NCI-H345 (cell line): ENCODE measurements at places on chromosomes 2 and 18.

GRCh38 chr2:232113821-232114220 is 152.3 kb downstream of the DIS3L2 start:
- DNase-seq, result no peak

DNA sequence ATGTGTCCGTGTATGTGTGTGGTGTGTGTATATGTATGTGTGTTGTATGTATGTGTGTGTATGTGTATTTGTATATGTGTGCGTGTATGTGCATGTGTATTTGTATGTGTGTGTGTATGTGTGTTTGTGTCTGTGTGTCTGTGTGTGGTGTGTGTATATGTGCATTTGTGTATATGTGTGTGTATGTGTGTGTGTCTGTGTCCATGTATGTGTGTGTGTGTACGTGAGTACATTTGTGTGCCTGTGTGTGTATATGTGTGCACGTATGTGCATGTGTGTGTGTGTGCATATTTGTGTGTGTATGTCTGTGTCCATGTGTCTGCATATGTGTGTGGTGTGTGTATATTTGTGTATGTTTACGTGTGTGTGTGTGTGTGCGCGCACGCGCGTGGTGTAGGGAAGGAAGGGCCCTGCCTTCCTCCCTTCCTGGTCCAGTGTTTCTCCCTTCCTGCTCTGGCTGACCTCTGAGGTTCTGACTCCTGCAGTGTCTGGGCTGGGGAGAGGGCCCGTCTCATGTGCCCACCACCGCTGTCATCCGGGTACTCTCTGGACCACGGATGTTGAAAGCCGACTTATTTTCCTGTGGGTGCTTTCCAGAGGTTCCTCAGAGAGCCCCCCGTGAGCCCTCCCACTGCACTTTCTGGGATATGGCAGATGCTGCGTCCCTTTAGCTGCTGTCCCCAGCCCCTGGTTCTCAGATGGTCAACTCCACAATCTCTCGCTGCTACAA is 209.5 kb downstream of the DYSF start:
- DNase-seq, result no peak

DNA sequence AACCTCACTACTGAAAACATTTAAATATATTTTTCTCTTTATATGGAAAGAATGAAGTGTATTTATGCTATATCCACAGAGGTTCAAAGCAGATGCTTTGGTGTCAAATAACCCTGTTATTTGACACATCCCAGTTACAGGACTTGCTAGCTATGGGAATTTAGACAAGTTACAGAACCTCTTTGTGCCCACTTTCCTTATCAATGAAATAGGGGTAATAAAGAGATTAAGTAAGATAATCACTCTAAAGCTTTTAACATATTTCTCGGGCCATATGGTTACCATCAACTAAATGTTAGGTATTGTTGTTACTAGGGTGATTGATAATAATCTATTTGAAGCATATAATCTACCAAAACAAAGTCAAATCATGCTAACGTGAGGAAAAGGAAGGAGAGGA is 1660.6 kb upstream of the NXPH2 start:
- DNase-seq, result no peak

GRCh38 chr2:54704688-54705605 is 18.5 kb upstream of the EML6 start:
- DNase-seq, result peak; percentile 65

DNA sequence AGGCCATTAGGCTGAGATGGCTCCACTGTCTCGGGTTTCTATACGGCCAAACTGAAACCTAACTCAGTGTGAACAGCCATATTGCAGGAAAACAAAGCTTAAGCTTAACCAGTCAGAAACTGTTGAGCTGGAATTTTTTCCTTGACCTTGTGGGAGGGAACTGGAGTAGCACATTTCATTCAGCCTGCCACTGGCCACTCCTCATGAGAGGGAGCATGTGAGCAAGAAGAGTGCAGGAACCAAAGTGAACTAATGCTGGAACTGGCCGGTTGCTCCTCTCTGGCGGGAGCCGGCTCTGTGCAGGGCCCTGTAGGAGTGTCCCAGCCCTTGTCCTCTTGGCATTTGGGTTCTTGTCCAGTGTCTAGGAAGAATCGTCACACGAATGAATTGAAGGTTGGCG is 5.9 kb upstream of the POLE4 start:
- DNase-seq, result no peak

- DNase-seq, result peak; percentile 80
Measured at GRCh38 chr2:177830881-177831386, 241.6 kb downstream of the PDE11A start.

- DNase-seq, result no peak
Measured at GRCh38 chr2:97931118-97931857, 64.5 kb downstream of the TMEM131 start.

- DNase-seq, result no peak
Measured at GRCh38 chr2:148565272-148565894, 79.2 kb upstream of the EPC2 start.

DNA sequence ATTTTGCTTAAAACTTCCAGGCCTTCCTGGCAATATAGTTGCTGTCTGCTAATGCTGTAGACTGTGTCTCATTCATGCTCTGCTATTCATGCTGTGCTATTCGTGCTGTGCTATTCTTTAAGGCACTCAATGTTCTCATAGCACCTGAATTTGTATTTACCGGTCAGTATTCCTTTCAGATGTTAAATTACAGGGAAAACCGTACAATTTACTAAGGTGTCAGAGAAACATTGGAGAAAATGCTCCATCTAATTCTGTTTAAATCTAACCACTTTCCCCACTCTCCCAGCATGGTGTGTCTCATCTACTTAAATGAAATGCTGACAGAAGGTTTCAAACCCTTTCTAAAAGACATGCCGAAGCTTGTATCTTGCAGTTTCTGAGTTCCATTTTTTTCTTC is 25.0 kb downstream of the FAM171B start:
- peak; percentile 48 for DNase-seq

DNA sequence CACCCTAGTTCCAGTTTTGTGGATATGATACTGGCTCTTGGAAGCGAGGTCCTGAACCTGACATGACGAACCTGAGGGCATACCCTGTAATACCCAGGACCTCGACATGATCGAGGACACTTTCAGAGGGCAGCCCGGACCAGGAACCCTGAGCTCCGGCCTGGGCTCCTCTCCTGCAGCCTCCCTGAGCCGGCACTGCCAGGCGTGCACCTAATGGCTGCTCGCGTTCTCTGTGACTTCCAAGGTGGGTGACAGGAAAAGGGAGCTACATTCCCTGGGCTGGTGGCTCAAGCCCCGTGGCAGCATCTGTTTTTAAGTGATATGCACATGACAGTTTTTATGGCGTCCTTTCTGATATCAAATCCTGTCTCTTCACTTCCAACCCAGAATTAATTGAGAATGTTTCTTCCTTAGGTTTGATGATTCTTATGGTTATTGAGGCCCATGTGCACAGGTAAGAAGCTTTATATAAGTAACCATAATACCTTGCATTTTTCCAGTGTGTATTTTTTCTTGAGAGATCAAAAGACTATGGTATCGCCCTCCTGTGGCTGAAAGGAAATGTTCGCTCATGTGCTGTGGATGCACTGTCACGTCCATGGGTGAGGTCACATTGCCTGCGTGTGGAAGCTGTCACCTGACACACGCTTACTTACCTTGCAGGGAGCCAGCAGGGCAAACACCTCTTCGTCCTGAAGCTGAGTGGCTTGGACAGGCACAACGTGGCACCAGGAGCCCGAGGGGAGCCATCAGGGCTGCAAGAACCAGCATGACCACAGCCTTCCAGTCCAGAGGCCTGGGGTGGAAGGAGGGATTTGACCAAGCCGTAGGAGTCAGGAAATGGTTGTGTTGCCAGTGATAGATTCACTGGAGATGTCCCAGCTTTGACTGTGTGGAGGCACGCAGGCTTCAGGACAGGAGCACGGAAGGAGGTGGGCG is 367.4 kb upstream of the MYT1L start:
- peak; percentile 81 for DNase-seq

DNA sequence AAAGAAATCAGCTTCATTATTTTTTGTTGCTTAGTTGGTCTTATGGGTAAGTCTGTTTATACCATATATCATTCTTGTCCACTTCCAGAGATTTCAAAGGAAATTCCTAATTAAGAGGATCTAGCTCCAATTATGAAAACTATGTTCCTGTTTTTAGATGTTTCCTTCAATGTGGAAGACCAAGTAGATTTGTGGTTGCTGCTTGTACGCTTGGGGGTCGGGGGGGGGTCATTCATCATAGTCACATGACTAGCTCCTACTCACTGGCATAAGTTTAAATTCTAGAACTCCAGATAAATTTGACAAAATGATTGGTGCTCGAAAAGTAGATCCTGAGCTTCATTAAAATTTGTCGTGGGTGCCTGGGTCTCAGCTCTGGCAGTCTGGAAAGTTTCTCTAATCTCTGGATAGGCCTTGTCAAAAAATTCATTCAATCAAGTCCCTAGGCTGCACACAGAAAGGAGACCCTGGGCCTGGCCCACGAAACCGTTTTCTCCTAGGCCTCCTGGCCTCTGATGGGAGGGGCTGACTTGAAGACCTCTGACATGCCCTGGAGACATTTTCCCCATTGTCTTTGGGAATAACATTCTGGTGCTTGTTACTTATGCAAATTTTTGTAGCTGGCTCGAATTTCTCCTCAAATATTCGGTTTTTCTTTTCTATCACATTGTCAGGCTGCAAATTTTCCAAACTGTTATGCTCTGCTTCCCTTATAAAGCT is 62.5 kb downstream of the MEP1B start:
- no peak for DNase-seq

DNA sequence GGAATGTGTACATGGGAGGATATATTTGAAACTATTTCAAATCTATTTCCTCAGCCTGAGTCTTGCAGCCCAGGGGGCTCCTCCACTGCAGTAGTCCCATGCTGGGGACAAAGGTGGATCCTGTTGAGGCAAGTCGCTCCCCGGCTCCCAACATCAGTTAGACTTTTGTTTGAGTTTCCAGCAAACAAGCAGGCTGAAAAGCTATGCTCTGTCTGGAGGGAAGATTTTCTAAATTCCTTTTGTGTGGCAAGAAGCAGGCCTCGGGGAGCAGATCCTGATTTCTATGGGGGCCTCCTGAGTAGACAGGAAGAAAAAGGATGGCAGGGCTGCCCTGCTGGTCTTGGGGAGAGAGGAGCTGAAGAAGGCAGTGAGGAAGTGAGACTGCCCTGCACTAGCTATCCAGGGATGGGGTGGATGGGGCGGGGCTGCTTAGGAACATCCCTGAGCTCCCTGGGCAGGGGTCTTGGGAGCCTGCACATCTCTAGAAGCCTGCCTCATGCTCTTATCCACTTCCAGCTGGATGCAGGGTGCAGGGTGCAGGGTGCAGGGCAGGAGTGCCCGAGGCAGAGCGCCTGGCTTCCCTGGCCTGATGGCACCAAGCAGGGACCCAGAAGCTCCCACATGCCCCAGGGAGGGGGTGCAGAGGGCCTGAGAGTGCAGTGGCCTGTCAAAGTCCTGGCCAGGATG is 6.0 kb upstream of the CIB4 start:
- no peak for DNase-seq

DNA sequence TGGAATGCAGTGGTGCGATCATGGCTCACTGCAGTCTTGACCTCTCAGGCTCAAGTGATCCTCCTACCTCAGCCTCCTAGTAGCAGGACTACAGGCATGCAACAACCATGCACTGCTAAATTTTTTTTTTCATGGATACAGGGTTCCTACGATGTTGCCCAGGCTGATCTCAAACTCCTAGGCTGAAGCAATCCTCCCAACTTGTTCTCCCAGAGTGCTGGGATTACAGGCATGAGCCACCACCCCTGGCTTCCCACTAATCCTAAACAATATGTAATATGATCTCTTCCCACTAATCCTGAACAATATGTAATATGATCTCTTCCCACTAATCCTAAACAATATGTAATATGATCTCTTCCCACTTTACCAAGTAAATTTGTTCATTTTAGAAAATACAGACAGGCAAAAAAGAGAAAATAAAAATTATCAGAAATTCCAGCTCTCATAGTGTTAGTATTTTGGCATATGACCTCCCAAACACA is 33.7 kb upstream of the C18orf32 start:
- peak; percentile 65 for DNase-seq

- DNase-seq, result no peak
Measured at GRCh38 chr18:45006934-45007333, 326.2 kb downstream of the SETBP1 start.

DNA sequence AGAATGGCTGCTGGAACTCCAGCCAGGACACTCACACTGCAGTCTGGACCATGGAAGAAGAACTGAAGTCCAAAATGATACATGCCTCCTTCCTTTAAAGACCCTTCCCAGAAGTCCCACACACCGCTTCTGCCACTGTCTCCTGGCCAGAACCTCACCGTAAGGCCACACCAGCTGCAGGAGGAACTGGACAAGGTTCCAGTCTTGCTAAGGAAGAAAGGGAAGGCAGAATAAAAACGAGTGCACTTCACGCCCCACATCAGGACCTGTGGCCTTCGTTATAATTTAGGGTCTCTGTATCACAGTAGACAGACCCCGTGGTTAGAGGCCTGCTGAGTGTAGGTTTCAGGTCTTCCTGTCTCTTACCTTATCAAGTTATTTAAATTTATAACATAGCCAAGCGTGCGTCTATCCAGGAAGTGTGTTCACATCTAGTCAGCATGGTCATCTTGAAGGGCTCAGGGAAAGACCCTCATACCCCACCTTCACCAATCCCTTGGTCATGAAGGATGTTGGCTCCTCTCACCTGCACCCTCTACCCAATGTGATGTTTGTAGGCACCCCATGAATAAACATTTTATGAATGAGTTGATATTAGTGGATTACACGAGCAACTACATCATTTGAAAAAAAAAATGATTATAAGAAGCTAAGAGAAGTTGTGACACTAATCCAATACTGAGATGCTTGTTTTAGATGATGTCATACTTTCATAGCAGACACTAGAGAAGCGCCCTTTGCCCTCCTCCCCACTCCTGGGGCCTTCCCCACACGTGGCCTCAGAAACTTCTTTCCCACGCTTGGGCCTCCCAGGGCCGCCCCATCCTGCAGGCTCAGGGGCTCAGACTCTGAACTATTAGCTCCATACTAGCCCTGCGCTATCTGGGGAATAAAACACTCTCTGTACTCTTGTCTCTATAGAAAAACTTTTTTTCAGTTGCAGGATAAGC is 157.6 kb downstream of the FAM210A start:
- DNase-seq, result no peak

- DNase-seq, result no peak
Measured at GRCh38 chr18:8186413-8186812, 422.8 kb upstream of the RAB12 start.

DNA sequence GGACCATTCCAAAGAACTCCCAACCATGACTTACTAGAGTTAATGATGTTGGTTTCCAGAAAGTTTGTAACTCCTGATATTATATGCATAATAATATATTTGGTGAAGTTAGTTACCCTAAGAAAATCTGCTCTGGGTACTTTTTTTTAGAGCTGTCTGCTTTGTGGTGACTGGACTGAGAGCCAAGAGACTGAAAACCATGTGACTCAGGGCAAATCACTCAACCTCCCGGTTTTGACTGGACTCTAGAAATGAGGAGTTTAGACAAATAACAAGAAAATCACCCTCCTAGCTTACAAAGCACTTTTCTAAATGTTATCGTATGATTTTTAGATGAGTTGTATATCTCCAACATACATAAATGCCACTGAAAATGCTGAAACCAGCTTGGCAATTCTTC is 138.3 kb upstream of the RND3 start:
- DNase-seq, result no peak
